ENCODE measurements at places on chromosomes 1 and 21.

DNA sequence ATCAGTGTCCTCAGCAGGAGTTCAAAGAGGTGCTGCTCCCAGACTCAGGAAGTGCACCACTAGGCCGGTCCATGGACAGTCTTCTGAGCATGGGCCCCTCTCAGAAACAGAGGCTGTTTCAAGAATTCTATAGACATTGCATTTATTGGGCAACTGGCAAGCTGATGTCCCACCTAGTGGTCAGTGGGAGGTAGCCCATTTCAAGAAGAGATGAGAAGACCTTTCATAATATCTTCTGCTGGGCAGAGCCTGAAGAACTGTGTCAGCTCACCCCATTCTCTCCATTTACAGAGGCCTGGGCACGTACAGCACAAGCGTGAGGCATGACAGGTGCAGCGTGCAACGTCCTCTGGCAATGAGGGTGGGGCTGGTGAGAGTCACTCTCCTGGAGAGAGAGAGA is 216.0 kb downstream of the DYRK1A start:
- DNase-seq: no peak

DNA sequence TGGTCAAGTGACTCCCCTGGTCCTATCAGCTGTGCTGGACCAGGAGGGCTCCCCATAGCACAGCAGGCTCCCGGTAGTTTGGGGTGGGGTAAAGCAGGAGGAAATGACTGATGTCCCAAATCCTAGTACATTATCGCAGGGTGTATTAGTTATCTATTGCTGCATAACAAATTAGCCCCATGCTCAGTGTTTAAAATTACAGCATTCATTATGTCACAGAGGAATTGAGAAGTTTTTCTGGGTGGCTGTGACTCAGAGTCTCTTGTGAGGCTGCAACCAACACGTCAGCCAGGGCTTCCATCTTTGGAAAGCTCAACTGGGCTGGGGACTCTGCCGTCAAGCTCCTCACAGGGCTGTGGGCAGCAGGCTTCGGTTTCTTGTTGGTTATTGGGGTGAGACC is 34.3 kb upstream of the LAPTM5 start:
- no peak for DNase-seq

GRCh38 chr1:149845416-149845815 is 54.0 kb upstream of the BOLA1 start:
- DNase-seq: no peak

- no peak for DNase-seq
These were observed 33.2 kb downstream of the VCAM1 start for GRCh38 chr1:100752791-100753190.

GRCh38 chr1:215584389-215584788 is 17.3 kb downstream of the KCTD3 start:
- no peak for DNase-seq

GRCh38 chr1:237205400-237206064 is 163.5 kb downstream of the RYR2 start:
- no peak for DNase-seq

DNA sequence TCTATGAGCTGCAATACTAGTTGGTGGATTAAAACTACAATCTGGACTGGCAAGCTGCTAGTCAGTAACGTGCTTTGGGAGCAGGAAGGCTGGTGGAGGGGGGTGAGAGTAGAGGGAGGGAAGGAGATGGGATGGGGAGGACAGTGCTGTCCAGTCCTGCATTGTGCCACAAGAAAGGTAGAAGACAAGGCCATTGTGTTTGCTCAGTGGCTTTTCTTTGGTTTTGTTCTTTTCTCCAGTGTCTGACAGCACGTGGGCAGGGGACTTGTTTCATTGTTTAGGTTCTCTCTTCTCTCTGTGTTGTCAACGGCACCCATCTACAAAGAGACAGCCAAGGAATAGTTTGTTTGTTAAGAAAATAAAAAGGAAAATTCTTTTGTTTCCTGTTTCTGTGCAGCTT is 362.8 kb upstream of the PLXNA2 start:
- no peak for DNase-seq

DNA sequence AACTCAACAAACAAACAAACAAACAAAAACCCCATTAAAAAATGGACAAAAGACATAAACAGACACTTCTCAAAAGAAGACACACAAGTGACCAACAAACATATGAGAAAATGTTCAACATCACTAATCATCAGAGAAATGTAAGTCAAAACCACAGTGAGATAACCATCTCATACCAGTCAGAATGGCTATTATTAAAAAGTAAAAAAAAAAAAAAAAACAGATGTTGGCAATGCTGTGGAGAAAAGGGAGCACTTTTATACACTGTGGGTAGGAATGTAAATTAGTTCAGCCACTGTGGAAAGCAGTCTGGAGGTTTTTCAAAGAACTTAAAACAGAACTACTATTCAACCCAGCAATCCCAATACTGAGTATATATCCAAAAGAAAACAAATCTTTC is 94.7 kb downstream of the PLPP3 start:
- DNase-seq: no peak

- peak; percentile 70 for DNase-seq
These were observed 51.5 kb downstream of the PTPRF start for GRCh38 chr1:43582162-43582566.

DNA sequence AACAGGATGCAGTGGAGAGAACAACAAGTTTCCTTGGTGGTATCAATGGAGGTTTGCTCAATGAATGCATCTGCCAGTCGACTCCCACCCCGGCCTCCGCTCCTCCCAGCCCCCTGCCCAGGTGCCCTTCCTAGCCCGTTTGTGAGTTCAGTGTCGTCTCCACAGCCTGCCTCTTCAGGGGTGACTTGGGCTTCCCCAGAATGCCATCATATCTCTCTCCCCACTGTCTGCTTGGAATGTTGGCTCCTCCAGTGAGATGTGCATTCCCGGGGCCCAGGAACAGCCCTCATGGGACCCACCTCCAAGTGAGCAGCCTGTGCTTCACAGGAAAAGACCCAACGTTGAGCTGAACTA is 30.5 kb downstream of the MATN1 start:
- DNase-seq: no peak

GRCh38 chr1:66533804-66534740 is at the start of gene SGIP1:
Gene SGIP1, plus strand, starts transcription at chr1:66534153. Its CDS starts 206 bp downstream, at chr1:66534359.
- no peak for DNase-seq

DNA sequence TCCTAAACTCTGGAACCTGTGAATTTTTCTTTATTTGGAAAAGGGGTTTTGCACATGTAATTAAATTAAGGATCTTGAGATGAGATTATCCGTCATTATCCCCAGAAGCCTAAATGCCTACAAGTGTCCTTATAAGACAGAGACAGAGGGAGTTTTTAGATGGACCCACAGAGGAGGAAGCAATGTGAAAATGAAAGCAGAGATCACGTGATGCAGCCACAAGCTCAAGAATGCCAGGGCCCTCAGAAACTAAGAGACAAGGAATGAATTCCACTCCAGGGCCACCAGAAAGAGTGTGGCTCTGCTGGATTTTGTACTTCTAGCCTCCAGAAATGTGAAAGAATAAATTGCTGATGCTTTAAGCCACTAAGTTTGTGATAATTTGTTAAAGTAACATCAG is 183.6 kb upstream of the UBE2U start:
- no peak for DNase-seq

DNA sequence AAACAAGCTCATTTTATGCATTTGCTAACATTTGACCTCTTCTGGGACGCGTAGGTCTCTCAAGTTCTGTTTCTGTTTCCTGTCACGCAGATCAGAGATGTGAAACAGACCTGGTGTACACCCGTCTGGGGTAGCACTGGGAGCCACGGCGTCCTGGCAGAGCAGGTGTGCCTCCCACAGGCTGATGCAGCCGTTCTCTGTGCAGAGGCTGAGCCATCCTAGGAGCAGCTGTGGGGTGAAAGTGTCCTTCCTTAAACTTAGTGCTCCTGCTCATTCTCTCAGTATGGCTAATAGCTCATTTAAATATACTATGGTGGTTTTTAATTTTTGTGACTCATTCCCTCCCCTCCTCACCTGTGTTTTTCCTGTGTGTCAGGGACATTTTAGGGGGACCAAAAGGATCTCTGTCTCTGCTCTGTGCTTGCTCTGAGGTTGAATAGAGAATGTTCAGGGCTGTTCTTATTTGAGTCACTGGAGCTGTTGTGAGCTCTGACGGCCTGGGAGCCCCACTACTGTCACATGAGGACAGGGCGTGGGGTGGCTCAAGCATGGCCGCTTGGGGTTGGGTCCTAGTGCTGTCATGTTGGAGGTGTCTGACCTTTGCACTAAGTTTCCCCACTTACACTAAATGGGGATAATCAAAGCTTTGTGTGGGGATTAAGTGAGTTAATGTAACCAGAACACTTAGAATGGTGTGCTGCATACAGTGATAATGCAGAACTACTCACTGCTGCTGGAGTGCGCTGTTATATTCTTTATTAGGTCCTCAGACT is 43.0 kb downstream of the GALNT2 start:
- DNase-seq: no peak

DNA sequence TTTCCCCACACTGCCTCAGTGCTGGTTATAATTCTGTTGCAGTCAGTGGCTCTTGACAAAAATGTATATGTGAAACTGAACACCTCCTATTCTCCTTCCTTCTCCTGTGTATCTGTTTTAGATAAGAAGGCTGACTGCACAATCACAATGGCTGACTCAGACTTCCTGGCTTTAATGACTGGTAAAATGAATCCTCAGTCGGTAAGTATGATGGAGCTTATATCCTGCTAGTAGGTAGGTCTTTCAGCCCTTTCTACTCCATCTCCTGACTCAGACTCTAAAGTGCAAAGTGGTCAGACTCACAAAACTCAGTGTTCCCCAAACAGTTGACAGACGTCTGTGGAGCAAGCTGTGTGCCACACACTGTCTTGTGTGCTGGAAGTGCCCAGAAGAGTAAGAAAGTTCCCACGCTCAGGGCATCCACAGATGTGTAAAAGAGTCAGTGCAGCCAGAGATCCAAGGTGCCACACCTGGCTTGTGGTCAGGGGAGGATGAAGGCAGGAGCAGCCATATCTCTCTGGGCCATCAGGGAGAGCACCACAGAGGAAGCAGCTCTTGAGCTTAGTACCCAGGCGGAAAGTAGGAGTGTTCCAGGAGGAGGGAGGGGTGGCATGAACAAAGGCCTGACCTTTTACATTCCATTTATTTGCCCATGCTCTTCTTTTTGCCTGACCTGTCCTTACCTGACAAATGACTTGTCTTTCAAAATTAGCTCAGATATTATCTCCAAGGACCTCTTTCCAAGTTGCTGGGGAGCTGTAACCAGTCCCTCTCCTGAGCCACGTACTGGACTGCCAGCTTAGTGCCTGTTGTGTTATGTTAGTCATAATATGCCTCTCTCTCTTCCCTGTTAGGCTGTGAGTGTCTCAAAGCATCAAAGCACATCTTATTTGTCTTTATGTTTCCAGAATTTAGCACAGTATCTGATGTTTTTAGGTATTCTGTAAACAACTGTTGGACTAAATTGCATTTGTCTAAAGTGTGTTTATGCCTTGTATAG is 14.0 kb upstream of the PODN start:
- DNase-seq: no peak
